ENCODE measurements at places on chromosomes 16 and 17.

DNA sequence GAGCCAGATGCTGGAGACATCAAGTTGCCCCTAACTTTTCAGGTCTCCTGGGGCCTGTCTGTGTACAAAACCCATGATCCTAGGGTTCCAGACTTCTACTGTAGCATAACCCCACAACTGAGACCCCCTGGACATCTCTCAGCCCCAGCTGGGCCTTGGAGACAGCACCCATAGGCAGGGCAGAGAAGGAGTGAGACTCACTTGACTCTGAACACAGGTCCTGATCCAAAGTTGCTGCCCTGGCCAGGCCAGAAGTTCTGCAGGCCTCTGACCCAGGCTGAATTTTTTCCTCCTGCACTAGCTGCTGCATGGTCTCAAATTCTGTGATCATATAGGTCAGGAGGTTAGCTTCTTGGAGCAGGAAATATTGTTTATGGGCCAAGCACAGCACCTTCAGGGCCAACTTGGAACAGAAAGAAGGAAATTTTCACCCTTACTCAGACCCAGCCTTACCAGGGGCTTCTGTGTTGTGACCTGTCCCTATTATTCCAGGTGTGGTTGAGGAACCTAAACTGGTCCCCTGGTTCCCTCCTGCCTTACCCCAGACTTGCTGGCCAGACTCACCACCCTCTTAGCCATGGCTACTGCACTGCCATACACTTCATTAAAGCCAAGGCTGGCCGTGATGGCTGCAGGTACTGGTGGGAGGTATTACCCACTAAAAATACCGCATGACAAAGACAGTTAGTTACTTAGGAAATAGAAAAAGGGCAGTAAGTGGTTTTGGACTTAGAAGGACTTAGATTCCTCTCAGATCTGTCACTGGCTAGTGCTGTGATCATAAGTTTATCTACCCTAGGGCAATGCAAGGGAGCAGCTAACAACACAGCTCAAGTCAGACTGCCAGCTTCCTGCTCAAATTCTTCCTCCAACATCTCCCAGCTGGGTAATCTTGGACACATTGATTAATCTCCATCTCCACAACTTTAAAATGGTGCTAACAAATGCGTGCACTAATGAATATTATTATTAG, 2180.1 kb downstream of the TP53TG3F start:
- DNase-seq, result no peak

- no peak for DNase-seq
Observed at GRCh38 chr17:64627797-64628196, 34.3 kb downstream of the SMURF2 start.

- no peak for DNase-seq
Observed at GRCh38 chr17:71553381-71553780, 567.4 kb upstream of the SOX9 start.

GRCh38 chr16:13138528-13138927, 237.1 kb downstream of the SHISA9 start:
- DNase-seq, result no peak

GRCh38 chr17:34899643-34900291, 61.5 kb downstream of the CCT6B start:
- DNase-seq, result no peak

DNA sequence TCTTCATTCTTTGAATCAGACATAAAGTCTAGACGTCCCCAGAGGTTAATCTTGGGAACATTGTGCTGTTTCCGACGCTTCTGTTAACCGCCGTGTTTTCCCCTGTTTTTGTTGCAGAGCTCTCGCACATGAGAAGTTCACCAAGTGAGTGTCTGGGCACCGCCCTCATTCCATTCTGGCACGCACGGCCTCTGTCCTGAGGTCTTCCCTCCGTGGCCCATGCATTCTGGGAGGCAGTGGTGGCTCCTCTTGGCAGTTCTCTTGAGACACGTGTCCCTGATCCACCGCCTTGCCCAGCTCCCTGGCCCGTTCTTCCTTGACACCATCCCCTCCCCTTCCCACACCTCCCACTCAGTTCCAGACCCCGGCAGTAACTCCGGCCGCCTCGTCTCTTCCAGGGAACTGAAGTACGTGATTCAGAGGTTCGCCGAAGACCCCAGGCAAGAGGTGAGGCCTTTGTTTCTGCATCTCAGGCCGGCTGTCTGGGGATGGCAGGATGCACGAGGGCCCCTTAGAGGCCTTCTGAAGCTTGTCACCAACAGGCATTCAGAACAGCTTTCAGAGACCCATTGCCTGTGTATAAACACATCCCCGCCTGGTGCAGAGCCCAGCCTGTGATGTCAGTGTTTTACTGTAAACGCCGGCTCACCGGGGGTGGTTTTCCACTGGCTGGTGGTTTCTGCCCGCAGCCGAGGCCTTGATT, 85.9 kb upstream of the PLCG2 start:
- DNase-seq, result peak; percentile 92

DNA sequence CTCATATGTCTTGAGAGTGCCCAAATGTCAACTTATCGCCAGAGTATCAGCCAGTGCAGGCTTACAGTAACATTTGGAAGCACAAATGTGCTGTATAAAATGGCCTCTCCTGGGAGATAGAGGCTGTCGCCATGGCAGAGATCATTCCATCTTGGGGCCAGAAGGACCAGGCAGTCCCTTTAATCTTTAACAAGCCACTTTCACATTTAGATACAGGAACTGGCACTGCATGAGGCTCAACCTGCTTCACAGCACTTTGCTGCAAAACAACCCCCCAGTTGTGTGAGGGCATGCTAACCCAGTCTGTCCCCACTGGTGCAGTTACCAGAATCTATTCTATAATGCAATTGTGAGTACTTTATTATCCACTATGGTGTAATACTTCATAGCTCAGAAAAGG, 4.7 kb upstream of the RFFL start:
- no peak for DNase-seq

DNA sequence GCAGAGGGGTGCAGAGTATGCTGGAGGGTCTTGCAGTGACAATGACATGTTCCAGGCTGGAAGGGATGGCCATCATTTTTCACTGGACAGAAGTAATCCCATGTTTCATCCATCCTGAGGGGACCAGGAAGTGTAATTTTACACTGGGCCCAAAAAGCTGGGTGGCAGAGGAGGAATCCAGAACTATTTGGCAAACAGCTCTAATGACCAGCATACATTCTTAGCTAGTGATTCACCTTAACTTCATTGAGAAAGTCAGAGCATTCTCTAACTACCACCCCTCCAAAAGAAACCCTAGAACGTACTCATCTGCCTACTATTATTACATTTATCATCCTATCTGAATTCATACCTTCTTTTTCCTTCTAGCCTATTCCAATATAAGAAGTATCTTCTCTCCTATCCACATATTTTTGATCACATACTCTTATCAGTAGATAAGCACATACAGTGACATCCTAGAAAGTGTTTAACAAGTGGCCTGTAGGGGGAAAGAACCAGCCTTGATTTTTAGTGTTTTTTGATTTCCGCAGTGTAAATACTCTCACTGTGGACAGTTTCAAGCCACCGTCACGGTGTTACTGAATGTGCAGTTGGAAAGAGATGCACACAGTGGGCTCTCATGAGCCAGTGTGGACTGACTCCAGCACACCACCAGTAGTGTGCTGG, 118.1 kb downstream of the FTO start:
- peak; percentile 59 for DNase-seq

DNA sequence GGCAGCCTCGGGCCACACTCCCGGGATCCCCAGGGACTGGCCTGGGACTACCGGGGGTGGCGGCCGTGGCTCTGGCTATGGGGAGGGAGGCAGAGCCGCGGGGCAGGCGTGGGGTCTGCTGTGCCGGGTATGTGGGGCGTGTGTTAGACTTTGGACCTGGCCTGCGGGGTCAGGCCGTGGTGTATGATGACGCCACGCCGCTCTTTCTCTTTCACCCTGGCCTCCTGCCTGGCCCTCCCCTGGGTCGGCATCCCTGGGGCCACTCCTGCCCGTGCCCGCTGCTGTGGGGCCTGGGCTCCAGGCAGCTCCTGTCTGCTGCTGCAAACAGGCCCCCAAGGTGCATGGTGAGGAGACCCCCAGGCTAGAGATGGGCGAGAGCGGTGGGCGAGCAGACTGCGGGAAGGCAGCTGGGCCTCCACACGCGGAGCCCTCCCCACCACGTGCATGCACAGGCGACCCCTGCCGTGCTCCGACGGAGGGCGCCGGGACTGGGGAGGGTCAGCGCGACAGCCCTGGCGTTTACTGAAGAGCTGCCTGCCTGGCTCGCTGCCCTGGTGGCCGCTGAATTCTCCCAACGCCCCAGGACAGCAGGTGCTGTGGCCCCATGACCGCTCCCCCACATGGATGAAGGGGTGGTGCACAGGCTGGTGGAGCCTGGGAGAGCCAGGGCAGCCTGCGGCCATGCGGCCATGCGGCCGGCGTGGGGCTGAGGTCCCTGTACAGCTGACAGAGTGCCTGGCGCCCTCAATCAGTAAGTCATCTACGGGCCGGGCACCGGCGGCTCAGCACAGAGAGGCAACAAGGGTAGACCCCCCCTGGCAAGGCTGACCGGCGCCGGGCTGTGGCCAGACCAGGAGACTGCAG, 16.0 kb downstream of the CAPN15 start:
- DNase-seq, result no peak

Measured in AG08396 (cell line).